ENCODE measurements at places on chromosomes 16 and 17.

- DNase-seq: no peak
These were observed 15.8 kb downstream of the FA2H start for GRCh38 chr16:74758801-74759200.

DNA sequence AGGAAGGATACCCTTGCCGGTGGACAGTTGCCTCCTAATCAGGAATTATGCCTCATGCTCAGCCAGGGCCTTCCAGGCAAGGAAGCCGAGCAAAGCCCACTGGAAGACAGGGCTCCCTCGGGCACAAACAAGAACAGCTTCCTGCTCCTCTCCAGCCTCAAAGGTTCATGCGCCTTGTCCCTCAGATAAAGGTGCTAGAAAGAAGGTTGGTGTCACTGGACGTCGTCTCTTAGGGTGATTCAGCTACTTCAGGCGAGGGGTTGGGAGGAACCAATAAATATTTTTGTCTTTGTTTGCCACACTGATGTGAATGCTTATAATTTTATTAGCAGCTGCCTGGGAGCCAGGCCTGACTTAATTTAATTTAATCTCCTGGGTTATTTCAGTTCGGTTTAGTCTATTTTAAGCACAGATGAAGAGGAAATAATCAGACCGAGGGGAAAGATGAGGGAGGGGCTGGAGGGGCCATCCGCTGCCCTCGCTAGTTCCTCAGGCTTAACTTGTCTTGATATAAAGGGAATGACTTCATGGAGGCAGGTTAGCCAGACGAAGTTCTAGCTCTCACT lies 171.8 kb upstream of the CACNG5 start:
- no peak for DNase-seq

DNA sequence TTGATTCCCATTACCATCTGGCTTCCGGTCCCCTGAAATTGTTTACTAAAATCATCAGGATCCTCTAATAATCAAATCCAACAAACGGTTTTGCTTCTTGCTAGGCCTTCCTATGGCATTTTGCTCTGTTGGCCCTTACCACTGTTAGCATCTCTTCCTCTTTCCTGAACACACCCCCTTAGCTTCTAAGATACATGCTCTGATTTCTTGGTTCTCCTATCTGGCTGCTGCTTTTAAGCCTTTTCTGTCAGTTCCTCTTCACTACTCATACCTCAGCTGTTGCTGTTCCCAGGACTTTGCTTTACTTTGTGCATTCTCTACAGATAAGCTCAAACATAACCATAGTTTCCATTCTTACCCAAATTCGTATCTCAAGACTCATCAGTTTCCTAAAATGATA lies 11.4 kb downstream of the CAPNS2 start:
- DNase-seq: no peak

DNA sequence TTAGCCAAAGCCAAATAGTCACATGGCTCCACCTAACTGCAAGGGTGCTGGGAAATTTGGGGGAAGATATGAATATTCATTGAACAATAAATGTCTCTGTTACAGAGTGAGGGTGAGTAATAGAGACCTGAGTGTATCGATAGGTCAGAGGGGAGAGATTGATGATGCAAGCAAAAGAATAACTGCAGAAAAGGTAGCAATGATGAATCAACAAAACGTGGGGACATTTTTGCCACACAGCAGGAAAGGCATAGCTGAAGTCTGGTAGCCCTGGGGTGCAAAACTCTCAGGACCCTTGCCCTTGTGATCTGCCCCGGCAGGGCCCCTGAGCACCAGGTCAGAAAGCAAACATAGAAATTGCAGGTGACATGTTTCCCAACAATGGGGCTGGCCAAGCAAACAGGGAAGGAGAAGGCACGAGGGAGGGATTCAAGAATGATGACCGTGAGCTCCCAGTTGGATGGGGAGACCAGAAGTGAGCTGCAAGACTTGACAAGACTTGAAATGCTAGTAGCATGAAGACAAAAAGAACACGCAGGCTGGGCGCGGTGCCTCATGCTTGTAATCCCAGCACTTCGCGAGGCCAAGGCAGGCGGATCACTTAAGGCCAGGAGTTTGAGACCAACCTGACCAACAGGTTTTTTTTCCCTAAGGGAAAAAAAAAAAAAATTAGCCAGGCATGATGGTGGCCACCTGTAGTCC lies 12.7 kb upstream of the HERPUD1 start:
- no peak for DNase-seq

- peak; percentile 73 for DNase-seq
These were observed 479 bp downstream of the ITGA3 start for GRCh38 chr17:50056217-50056960.

DNA sequence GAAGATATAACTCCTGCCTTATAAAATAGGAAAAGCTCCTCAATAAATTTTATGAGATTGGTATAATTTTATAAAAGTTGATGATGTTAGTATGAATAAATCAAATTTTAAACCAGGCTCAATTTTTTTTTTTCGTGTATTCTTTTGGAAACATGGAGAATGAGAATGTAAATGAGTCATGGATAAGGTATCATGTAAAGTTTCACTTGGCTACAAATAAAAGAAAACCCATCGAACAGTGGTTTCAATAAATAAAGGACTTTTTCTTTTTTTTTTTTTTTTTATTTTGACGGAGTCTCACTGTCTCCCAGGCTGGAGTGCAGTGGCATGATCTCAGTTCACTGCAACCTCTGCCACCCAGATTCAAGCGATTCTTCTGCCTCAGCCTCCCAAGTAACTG lies 67.3 kb downstream of the PHKB start:
- DNase-seq: no peak

DNA sequence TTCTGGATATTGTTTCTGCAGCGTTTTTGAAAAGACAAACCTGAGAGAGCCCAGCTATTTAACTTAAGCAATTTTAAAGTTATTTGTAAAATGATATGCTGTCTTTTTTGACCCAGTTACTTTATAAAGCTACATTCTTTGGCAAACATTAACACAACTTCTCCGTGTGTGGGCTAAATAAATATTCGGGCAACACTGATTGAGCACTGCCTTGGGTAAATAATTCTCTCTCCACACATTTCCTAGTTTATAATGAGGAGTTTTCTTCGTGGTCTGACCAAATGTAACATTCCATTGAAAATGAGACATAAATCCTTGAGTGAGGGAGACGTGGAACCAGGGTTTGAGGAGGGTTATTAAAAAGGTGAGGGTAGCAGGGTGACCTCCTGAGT lies 142.8 kb downstream of the WWOX start:
- no peak for DNase-seq

DNA sequence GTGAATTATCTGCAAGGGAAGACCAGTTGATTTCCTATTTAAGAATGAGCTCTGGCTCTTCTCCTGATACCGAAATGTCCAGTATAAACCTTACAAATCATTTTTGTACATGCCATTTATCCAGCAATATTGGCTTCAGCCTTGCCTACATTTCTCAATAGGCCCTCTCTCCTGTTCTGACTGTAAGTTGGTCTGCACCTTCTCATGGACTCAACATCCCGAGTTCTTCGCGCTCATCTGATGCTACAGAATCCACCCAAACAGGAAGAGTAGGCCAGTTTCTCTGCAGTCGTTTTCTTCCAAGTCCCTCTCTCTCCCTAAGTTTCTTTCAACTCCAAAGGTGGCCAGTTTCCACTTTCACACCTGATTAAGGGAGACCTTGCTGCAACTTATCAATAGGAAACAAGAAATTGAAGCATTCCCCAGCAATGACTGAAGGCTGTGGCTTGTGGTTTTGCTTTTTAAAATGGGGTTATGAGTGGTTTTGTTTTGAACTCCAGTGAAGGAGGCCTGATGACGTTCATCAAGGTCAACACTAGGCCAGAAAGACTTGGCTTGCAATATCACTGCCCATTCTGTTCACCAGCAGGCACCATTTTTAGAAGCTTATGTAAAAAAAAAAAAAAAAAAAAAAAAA lies 383.0 kb downstream of the MAF start:
- peak; percentile 12 for DNase-seq

GRCh38 chr16:4376893-4377572 lies 5.4 kb downstream of the VASN start:
- no peak for DNase-seq

DNA sequence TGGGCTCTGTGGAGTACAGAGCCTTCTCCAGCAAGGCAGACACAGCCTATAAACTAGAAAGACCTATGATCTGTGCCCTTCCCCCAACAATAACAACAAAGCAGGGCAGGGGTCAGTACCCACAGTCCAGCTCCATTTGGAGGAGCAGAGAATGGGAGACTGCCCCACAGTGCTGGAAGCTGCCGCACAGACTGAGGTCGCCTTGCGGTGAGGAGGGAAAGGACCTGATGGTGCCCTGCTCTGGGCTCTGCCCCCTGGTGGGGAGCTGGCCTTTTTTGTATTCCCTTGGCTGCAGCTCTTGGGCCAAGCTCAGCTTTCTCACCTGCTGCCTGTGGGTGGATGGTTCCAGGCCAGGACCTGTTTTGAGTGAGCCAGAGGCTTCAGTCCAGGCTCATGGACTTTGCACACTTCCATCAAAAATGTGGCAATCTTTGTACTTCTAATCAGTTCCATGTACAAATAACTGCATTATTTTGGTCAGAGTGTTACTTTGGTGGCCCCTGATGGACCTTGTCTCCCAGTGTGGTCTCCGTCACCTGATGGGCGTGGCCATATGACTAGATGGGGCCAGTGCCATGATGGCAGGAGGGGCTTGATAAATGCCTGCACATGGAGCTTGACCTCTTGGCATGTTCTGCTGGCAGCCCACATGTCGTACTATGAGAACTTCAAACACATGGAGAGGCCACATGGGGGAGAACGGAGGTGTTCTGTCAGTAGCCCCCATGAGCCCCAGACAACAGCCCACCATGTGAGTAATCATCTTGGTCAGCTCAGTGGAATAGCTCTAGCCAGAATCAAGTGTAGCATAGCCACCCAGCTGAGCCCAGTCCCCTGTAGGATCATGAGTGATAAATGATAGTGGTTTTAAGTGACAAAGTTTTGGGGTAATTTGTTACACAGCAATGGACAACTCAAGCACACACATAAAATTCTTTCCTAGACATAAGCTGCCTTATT lies 24.2 kb downstream of the B9D1 start:
- peak; percentile 77 for DNase-seq

- DNase-seq: no peak
These were observed 150.8 kb downstream of the SOX9 start for GRCh38 chr17:72271603-72272002.

DNA sequence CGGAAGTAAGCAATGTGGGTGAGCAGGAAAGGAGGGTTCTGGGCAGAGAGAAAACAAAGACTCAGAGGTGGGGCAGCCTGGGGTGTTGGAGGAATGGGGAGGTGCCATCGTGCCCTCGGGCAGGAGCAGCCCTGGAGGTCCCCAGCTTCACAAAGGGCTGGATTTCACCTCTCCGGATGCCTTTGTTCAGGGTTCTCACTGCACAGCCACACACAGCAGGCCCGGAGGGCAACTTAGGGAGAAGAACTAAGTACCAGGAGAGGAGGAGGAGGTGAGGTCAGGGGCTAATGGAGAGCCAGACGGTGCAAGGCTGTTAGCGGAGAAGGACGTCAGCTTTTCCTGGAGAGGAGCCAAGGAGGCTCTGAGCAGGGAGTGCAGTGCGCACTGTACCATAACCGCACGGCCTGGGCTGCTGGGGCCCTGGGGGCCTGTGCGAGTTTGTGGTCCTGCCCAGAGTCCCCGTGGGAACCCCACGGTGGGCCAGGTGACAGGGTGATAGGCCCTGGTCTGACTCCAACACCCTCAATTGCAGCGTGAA lies 9.3 kb downstream of the ARRB2 start:
- no peak for DNase-seq

DNA sequence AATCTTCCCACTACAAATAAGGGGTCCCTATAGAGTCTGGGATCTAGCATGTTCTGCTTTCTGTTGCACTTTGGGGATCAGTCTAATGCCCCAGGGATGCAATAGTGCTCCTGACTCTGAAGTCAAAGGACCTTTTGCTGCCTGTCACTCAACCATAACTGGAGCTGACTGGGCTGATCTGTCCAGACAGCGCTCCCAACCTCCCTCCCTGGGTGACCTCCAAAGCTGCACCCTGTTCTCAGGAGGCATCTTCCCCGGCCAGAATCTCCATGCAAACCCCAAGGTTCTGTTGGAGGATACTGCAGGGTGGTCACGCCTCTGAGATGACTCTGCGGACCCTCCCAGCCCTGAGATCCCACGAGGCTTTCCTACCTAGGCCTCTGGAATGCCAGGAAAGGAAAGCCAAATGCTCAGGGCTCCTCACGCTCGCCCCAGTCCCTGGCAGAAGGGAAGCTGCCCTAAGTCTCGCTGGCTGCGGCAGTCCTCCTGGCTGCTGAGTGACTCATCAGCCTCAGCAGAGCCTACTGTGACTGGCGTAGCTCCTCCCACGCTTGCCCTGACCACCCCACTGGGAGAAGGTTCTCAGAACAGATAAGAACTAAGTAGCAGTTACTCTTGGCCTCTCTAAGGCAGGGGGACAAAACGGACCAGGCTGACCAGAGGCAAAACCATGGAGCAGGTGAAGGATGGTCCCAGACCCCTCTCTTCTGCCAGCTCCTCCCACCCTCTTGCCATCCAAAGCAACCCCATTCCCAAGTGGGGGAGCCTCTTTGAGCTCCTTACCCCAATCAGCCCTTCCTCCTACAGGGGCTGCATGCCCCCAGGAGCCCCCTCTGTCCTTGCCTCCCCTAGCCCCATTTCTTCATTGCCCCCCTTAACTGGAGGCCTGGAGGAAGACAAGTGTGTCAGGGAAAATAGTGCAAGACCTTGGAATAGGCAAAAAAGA lies 124.1 kb upstream of the TNRC6C start:
- peak; percentile 79 for DNase-seq

GRCh38 chr17:4365628-4366326 lies 698 bp downstream of the UBE2G1 start:
- no peak for DNase-seq

DNA sequence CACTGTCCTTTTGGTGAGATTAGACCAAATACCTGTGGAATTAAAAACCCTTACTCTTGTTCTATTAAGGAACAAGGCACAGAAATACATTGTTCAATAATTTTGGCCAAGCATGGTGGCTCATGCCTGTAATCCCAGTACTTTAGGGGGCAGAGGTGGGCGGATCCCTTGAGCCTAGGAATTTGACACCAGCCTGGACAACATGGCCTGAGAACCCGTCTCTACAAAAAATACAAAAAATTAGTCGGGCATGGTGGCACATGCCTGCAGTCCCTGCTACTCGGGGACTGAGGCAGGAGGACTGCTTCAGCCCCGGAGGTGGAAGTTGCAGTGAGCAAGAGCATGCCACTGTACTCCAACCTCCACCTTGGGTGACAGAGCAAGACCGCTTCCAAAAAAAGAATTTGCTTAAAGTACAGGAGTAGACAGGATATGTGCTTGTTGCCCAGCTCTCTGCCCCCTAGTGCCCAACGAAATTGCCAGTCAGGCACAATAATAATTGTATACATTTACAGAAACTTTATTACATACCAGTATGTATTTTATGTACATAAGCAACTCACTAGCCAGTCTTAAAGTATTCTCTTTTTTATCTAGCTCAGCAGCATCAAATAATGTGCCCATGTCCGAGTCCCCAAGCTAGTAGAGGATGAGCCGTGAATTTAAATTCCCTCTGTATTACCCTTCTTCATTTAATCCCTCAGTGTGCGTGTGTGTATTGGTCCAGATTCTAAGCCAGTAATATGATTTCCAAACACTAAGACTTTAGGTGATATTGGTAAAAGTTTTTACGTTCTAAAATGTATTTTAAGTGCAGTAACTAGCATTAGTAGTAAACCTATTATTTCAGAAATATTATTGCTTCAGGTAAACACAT lies 1.4 kb downstream of the THUMPD1 start:
- peak; percentile 26 for DNase-seq

GRCh38 chr16:57145046-57146021 lies 40.5 kb downstream of the PSME3IP1 start:
- DNase-seq: no peak

GRCh38 chr16:75101635-75102034 lies 14.9 kb downstream of the LDHD start:
- no peak for DNase-seq
